Activated CD4-positive, CD25-positive, alpha-beta regulatory T cell treated with anti-CD3 and anti-CD28 coated beads, Interleukin-2, amount 50 U/mL, for 16 hours (primary cell): ENCODE measurements at places on chromosomes 5 and 9.

DNA sequence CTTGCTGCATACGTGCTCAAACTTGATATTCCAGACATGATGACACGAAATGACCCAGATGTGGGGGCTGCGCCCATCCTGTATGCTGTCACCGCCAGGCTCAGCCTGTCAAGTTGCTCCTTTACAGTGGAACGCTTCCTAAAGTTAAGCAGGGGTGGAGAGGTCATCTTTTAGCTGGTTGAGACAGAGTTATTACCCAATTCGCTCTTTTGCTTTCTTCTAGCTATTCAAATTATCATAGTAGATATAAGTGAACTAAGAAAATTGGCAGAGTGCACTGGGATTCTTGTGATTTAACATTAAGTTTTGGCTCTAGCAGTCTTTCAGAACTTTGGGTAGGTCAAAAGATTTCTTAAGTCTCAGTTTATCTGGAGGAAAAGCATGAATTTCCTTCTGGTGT, 69.8 kb upstream of the BASP1 start:
- DNase-seq: no peak

DNA sequence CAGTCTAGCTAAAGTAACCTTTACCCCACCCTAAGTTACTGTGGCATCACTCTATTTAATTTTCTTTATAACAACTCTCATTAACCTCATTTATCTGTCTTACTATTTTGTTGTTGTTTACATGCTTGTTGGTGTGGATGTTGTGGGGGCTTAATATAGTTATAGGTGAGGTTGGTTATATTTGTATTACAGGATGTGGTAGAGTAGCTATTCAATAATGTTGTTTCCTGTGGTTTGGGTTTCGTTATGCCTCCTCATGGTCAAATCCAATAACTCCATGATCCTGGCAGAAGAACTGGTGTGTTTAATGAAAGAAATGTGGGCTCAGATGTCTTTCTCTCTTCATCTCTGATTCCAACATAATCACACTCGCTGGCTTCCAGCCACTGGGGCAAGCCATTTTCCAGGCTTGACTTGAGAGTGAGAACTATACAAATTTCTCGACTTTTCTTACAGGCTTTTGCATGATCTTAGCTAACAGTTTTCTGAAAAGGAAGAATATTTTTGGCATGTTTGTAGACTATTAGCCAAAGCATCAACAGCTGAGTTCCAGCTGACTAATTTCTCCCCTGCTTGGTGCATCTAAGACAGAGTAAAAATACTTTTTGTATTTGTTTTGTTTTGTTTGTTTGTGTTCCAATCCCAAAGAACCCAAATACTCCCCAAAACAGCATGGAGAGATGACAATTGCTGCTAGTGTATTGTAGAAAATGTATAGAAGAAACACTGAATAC, 303.7 kb upstream of the PAPPA start:
- no peak for DNase-seq

DNA sequence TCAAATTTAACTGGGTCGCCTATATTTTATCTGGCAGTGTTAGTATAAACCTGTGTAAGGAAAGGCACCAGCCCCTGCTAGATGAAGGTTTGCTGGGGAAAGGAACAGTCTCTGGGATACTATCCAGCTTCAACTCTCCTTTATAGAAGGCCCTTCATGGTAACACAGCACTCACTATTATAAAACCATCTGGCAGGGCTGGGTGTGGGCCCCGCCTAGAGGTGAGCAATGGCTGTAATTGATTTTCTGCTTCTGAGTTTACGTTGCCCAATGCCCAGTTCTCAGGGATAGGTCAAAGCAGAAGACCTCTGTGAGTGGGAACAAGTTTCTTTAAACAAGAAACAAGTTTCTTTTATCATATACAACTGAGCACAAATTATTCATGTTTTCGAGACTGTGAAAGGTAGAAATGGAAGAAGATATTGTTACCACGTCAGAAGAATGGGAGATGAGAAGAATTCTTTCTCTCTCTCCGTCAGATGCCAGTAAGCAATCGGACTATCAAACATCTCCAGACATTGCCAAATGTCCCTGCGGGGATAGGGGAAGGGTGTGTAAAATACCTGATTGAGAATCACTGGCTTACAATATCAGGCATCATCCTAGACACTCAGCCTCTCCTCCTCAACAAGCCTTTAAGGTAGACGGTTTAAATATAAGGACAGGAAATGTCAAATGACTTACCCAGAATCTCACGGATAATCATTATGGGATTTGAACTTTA, 205.9 kb downstream of the PDZD2 start:
- DNase-seq: no peak

- no peak for DNase-seq
Observed at GRCh38 chr9:116686135-116686534, 970 bp upstream of the TRIM32 start.

DNA sequence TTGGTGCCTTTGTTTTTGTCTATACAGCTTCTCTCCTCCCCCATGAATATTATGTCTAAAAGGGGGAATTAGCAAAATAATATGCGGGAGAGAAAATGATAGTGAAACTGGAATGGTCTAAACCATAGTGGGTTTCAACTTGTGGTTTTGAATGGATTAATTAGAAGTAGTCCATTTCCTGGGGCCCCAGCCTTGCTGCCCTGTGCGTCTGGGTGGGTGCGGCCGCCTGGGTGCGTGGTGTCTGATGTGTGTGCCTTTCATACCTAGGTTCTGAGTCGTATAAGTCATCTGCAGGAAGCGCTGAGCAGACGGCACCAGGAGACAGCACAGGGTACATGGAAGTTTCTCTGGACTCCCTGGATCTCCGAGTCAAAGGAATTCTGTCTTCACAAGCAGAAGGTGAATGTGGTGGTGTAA, 120.0 kb upstream of the CACNA1B start:
- peak; percentile 23 for DNase-seq

DNA sequence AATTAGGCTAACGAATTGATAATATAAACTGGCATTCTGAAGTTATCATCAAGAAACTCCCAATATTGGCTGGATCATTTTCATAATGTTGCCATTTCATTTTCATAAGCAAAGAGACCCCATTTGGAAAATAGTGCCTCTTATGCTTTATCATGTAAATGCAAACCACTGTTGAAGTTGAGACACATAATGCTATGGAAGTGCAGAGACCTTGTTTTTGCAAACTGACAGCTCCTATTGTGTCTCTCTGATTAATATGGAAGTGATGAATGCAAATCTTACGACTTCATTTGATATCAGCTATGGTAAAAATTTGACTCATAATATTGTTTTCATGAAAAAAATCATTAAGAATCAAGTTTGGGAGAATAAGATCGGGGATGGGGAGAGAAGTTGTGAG, 25.3 kb upstream of the ZNF608 start:
- DNase-seq: no peak

DNA sequence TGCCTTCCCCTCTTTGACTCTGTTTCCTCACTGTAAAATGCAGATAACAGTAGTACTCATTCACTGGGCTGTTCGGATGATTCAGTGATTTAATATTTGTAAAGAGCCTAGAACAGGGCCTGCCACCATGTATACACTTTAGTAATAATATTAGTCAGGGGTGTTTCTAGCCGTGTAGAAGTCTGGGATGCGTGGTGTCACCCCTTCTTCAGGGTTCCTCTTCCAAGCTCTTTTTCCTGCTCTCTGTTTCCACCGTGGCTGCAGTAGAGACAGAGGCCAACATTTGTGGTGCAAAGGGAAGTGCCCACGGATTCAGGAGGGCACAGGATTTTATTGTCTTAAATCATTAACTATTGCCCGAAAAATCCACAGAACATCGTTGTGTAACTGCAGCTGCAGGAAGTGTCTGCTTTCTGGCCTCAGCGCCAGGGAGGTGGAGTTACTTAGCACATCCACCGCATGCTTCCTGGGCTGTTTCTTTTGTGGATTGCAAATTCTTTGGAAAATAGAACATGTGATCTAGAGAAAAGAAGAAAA, 61.7 kb downstream of the TRIO start:
- DNase-seq: no peak

DNA sequence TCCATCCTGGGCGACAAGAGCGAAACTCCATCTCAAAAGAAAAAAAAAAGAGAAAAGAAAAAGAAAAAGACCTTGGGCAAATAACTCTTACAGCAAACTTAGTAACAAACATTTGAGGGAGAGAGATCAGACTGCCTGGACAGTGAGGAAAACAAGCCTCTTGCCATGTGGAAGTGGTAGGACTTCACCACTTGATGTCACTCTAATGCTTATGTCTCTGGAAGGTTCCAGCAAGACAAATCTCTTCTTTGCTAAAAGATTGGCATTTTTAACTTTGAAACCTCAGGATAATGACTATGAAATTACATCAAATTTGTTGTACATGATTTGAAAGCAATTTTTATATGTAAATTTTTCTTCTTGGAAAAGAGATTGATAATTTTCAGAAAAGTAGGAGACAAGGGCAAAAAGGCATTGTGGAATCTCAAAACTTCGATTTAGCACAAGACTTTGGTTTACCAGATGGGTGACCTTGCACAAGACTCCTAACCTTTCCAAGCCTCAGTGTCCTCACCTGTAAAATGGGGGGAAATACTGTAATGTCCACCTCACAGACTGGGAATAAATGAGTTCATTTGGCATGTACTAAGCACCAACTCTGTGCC, 5.4 kb downstream of the ACTL7B start:
- DNase-seq: no peak

DNA sequence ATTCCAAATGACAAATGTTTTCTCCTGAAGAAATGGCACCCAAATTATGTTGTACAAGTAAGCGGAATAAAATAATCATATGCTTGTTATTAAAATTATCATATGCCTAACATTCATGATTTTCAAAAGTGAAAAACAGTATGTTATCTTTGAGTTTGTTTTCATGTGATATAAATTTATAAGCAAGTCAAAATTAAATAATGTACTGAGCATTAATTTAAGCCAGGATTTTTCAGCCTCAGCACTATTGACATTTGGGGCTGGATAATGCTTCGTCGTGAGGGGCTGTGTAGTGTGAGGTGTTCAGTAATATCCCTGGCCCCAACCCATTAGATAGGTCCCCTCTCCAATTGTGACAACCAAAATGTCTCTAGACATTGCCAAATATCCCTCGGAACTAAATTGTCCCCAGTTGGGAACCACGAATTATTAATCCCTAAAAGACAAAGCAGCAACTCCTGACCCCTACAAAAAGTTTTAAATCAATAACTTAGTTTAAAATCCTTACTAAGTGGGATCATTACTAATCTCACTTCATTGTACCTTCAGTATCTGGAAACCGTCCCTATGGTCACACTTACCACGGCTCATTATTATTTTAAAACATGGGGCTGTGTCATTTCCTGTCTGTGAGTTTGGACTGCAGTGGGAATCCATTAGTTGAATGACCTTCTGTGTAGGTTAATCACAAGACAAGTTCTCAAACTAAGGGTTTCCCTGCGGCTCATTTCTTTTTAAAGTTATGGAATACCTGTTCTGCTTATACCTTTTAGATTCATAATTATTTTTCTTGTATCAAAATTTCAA, 1.3 kb upstream of the NNT start:
- no peak for DNase-seq

- DNase-seq: no peak
Observed at GRCh38 chr5:78552729-78553342, 95.7 kb downstream of the LHFPL2 start.

GRCh38 chr9:70832492-70832891, 288.9 kb downstream of the TRPM3 start:
- no peak for DNase-seq

- no peak for DNase-seq
Observed at GRCh38 chr9:114611516-114612271, 603 bp downstream of the TMEM268 start.

GRCh38 chr5:103475629-103476240, 86.9 kb downstream of the NUDT12 start:
- no peak for DNase-seq

DNA sequence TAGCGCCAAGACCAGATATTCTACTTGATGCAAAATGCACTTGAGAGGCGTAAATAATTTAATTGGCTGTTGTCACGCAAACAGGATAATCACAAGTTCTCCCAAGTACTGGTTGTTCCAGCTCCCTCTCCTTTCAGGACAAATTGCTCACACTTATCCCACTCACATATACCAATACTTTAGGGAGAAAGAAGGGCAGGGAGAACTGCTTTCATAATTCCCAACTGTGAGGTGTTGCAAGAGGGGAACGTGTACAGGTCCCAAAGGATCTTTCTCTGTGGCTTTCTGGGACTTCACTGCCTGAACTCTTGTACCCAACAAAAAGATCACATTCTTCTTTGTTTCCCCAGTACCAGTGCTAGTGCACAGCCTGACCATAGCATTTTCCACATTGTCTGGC, 21.5 kb upstream of the TGFBI start:
- no peak for DNase-seq

DNA sequence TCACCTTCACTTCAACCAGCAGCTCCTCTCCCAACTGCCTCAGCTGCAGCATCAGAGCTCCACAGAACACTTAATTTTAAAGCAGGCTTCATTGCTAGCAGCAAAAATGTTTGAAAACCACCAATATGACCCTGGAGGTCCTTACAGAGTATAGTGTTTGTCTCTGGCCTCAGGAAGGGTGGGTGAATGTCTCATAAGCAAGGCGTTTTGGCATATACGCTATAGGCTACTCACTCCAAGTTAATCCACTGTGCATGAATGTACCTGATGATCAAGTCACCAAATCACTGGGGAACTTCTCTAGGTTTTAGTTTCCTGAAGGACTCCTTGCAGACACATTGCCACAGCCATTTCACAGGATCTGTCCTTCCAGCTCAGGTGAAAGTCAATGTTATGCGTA, 125.3 kb downstream of the GABBR2 start:
- no peak for DNase-seq

DNA sequence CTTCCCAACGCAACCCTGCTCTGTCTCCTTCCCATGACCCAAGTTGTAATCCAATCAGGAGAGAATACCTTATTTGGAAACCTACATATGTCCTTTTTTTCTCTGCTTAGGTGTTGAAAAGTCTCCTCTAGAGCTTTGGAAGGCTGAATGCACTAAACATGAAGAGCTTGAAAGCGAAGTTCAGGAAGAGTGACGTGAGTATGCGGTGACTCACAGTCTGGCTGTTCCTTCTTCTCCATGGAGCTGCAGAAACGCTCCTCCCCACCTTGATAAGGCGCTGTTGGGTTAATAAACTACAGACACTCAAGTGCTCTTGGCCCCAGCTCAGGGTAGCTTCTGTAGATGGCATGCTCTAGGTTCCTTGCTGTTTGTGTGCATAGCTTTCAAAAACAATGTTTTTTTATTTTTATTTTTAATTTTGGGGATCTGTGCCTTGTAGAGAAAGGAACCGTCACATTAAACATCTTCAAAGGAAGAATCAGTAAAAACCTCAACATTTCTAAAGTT, 30.7 kb downstream of the RAI14 start:
- no peak for DNase-seq

DNA sequence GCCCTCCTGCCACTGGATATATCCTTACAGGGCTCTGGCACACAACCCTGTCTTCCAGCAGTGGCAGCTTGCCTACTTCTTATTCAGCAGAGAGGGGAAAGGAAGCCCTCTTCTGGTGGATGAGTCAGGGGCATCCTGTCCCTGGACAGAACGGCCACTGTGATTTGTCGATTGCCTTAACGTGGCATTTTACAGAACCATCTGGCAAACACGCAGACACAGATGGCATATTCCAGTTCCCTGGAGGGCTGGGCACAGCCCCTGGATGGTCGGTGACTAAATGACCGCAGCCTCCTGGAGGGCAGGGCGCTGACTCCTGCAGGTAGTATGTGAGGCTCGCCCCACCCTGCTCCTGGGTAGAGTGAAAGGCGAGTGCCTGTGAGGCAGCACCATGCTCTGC, 62.1 kb downstream of the DCP2 start:
- DNase-seq: no peak

GRCh38 chr9:29514336-29514735, 1941.1 kb upstream of the C9orf72 start:
- DNase-seq: no peak

- DNase-seq: no peak
Observed at GRCh38 chr9:111414406-111414805, 69.8 kb downstream of the ECPAS start.
